ENCODE measurements at places on chromosomes 12 and 14. TPM values are rescaled to one million over a fixed set of nuclear protein-coding genes. Genes with fewer than 3 reads are reported as not detected.

- no peaks in the 10 kb centered on the region for H3K27me3 ChIP-seq
- DNase-seq = no peak
- no peaks in the 10 kb centered on the region for H3K4me1 ChIP-seq
Observed at GRCh38 chr12:117596968-117597367, 235.5 kb upstream of the NOS1 start.

- no peak for DNase-seq
- no peak overlapping the region for H3K4me3 ChIP-seq
- no peaks in the 10 kb centered on the region for H3K27me3 ChIP-seq
- H3K4me1 ChIP-seq = peaks cover 12% of the 10 kb centered on the region
Observed at GRCh38 chr12:122997343-122998250, 17.1 kb downstream of the ARL6IP4 start.

GCH1 gene
- 29.2 TPM for total RNA-seq

PTPRR gene
- total RNA-seq = not detected

All from Peyer's patch (tissue), 4 donors.